ENCODE measurements at places on chromosomes 3 and 15.
A peak's percentile ranks its signal among the peaks of the same experiment; 100 is the strongest.

- DNase-seq, result no peak
These were observed 8.4 kb downstream of the SKIC8 start for GRCh38 chr15:78291052-78291451.

DNA sequence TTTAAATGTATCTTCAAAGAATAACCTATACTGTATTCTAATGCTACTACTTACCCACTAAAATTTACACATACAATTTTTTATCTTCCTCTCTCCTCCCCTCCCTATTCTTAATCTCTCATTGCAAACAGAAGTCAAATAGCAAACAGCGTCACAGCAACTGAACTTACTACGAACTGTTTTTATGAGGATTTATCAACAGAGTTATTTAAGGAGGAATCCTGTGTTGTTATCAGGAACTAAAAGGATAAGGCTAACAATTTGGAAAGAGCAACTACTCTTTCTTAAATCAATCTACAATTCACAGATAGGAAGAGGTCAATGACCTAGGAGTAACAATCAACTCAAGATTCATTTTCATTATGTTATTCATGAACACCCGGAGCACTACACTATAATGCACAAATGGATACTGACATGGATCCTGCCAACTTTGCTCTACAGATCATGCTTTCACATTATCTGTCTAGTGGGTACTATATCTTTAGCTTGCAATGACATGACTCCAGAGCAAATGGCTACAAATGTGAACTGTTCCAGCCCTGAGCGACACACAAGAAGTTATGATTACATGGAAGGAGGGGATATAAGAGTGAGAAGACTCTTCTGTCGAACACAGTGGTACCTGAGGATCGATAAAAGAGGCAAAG, 984 bp downstream of the FGF7 start:
- DNase-seq, result no peak

DNA sequence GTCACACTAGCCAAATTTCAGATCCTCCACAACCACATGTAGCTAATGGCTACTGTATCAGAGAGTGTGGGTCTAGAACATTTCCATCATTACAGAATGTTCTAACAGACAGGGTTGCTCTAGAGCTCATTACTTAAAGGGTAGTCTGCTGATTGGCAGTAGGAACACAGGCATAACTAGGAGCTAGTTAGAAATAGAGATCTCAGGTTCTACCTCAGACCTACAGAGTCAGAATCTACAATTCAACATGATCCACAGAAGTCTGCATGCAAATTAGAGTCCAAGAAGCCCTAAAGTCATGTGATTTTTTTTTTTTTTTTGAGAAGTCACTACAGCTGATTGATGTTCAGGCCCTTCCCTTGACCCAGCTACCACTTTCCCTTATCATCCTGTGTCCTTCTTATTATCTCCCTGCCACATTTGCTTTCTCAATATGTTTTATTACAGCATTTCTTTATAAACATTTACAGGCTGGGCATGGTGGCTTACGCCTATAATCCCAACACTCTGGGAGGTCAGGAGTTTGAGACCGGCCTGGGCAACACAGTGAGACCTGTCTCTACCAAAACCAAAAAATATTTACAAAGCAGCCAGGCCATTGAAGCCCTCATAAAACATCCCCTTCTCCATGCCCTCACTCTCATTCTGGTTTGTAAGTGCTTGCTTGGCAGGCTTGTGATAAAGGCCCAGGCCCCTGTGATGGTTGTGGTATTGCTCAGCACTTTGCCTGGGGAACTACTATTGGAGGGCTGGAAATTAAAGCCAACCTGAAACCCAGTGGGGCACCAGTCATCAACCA, 3.8 kb upstream of the ABHD5 start:
- no peak for DNase-seq

DNA sequence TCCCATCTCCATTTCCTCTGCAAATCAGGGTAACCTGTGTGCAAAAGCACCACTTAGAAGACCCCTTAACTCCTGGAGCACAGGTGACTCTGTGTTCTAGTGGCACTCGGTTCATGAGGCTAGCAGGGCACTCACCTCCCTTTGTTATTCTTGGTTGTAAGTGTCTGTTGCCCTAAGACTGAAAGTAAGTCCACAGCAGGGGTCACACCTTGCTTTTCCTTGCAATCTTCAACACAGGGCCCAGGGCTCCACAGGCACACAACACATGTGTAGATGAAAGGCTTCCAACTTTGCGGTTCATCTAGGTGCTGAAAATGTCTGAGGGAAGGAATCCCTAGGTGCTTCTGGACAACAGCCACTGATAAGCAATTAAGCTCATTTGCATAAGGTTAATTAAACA, 2.9 kb downstream of the RNU6-1 start:
- no peak for DNase-seq

DNA sequence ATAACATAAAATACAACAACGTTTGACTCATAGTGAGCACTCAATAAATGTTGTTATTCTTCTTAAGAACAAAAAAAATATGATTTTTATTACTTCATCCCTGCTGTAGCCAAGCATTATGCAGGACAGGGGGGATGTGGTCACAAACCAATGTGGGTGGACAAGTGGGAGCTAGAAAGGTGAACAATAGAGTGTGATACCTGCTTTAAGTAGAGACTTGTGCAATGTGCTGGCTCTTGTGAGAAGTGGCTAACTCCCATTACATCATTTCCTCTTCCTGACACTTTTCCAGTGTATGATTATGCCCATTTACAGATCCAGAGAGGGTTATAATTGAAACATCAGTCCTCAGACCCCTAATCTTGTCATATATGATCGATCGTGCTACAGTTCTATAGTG, 193.6 kb downstream of the UBE2E2 start:
- no peak for DNase-seq

- no peak for DNase-seq
These were observed 1469.4 kb upstream of the GBE1 start for GRCh38 chr3:83230841-83231240.

- peak; percentile 87 for DNase-seq
These were observed 18.6 kb upstream of the CNTN3 start for GRCh38 chr3:74633021-74633420.

- no peak for DNase-seq
These were observed 21.6 kb upstream of the SPTBN5 start for GRCh38 chr15:41915255-41915994.

DNA sequence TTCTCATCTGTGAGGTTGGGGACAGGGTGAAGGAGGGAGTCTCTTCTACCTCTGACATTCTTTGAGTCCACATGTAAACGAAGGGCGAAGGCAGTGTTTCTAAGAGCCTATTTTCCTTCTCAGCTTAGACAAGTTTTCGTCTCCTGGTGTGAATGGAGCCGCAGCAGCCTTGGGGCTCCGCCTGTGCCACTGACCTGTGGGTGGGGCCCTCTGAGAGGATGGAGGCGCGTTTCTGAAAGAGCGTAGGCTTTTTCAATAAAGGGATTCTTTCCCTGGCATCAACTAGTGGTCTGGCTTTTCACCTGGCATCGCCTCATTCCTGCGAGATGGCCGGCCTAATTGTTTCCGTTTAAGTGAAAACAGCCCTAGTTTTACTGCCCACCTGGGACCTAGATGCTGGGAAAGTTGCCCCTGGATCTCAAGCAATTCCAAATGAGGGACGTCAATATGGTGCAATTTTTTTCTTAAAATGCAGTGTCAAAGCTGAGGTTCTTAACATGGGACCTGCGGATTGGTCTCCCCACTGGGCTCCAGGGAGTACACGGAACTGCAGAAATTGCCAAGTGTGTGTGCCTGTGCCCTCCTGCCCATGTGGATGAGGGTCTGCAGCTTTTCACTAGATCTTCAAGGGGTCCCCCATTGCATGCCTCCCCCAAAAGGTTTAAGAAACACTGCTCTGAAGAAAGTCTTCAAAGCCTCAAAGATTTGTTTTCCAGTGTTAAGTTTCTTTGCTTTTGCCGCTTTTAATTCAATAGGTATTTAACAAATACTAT, 958 bp downstream of the GLDN start:
- no peak for DNase-seq

DNA sequence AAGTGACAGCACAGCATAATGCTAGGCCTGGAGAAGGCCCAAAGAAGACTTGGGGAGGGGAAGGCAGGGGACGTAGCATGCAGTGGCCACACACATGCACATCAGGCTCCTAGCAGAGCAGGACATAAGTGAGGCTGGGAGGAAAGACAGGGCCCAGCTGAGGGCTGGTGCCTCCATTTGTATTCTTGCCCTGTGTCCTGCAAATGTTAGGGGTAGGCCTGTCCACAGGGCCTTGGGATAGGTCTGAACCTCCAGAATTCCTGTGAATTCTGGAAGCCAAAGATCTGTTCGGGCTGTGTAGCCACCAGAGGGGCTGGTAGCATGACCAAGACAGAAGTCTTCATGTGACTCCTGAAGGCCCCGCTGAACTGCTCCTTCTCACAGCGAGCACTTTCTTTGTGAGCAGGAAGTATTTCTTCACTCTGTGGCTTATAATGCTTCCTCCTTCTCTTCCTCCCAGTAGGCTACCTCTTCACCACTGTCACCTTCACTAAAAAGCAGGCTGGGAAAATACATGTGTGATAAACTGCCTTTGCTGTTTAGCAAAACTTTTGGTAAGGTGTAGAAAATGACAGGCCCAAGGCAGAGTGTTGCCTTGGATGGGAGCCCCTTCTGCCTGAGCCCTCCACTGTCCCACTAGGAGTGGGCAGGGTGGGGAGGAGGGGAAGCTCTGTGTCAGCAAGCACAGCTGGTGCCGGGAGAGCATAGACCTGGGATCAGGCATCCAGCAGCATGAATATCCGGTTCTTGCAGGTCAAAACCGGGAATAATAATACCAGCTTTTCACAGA, 8.4 kb downstream of the CERS3 start:
- no peak for DNase-seq

- no peak for DNase-seq
These were observed 139.1 kb upstream of the TPM1 start for GRCh38 chr15:62903437-62903836.

DNA sequence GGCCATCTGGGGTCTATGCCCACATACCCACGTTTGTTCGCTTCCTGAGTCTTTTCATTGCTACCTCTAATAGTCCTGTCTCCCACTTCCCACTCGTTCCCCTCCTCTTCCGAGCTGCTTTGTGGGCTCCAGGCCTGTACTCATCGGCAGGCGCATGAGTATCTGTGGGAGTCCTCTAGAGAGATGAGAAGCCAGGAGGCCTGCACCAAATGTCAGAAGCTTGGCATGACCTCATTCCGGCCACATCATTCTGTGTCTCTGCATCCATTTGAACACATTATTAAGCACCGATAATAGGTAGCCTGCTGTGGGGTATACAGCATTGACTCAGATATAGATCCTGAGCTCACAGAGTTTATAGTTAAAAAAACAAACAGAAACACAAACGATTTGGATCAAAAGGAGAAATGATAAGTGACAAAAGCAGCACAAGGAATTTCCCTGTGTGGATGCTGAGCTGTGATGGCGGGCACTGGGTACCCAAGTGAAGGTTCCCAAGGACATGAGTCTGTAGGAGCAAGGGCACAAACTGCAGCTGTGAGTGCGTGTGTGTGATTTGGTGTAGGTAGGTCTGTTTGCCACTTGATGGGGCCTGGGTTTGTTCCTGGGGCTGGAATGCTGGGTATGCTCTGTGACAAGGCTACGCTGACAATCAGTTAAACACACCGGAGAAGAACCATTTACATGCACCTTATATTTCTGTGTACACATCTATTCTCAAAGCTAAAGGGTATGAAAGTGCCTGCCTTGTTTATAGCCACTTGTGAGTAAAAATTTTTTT, 35.9 kb downstream of the NR1I2 start:
- DNase-seq, result no peak

DNA sequence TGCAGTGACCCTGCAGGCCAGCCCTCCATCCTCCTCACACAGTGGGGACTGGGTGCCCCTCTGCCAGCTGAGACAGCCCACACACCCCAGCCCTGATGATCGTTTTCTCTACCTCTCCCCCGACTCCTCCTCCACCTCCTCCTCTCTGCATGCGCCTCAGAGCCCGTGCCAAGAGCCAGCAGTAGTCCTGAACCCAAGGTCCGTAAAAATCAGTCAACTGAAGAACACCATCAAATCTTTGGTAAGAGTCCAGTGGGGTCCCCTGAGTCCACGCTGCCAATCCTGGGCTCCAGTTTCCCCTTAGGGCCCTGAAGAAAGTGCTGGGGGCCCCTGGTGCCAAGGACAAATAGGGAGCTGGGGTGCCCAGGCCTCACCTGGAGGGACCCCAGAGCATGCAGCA, 109.3 kb upstream of the FAN1 start:
- DNase-seq, result no peak

DNA sequence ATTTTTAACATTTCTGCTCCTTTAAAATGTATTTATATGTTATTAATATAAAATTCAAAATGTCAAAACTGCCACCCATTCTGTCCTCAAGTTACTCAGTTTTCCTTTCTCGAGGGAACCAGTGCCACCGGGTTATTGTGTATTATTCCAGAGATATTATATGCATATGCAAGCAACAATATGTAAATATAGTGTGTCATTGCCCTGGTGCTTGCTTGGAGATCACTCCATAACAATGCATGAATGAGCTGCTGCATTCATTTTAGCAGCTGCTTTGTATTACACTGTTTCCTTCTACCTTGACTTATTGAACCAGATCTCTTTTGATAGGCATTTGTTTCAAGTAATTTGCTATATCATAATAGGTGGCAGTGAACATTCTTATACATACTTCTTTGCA, 509.1 kb downstream of the MCTP2 start:
- DNase-seq, result no peak
